Immature natural killer cell (primary cell): ENCODE measurements at places on chromosomes 3 and 15.

GRCh38 chr3:179921500-179921899 is 115.2 kb downstream of the PEX5L start:
- no peak for DNase-seq

- DNase-seq: peak; percentile 55
Measured at GRCh38 chr3:129314386-129315222, 35.9 kb downstream of the HMCES start.

DNA sequence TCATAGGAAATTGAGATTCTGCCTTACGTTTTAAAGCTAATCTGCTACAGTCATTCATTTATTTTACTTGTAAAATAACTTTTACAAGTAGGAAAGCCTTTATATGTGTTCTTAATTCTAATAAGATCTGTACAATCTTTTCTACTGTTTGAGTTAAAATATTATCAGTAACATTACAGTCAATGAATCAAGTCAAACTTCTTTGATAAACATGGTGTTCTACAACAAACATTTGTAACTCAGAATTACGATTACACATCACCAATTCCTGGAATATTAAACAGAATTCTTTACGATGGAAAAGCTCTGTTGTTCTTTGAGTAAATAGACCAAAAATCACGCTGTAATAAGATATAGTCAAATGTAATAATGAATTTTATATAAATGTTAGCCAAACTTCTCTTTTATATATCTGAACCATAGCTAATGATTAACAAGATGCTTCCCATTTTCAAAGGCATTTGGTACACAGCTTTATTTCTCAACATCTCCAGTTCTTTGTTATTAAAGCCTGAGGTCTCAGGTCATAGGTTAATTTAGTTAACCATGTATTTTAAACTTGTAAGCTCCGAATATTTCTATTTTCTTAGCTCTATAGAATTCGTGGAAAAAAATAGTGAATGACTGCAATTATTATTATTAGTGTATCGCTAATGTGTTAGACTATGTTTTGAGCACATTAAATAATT is 232.4 kb downstream of the NAALADL2 start:
- DNase-seq: no peak

DNA sequence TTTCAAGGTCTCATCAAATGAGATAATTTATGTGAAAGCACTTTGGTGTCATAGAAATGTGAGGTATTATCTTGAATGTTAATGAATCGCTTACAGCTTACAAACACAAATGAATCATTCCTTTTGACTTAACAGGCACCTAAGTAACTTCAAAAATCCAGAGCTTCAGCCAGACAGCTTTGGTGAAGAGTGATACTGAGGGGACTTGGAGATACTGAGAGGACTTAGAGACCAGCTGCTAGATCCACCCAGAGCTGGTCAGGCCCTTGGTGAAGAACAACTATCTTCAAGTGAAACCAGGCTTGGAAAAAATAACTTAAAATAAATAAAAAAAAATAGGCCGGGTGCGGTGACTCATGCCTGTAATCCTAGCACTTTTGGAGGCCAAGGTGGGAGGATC is 16.2 kb upstream of the ZFYVE19 start:
- no peak for DNase-seq
